Stimulated activated CD8-positive, alpha-beta memory T cell treated with anti-CD3 and anti-CD28 coated beads, Interleukin-12 subunit alpha, Interleukin-12 subunit beta, amount 100 ng/mL, for 4 hours (primary cell): ENCODE measurements at places on chromosomes 4 and X.
A peak's percentile ranks its signal among the peaks of the same experiment; 100 is the strongest.

GRCh38 chr4:151561551-151562256 is 152.7 kb downstream of the FHIP1A start:
- DNase-seq = no peak

- DNase-seq = peak; percentile 4
Measured at GRCh38 chr4:26372525-26373172, 51.8 kb downstream of the RBPJ start.

GRCh38 chrX:118218079-118218478 is 101.5 kb upstream of the KLHL13 start:
- DNase-seq = no peak

GRCh38 chr4:26330946-26331345 is 10.1 kb downstream of the RBPJ start:
- DNase-seq = no peak

DNA sequence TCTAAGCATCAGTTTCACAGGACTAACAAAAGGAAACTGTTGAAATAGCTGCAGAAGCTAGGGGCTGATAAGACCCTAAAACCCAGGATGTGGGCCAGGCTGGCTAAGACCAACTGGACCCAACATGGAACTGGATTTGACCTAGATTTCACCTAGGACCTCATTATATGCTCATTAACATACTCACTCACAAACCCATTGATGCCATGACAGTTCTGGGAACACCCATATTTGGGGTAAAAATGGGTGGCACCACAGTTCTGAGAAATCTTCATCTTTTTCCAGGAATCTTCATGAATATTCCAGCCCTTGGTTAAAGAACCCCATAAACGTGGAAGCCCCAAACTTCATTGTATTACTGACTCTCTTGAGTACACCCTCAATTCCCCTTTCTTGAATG is 41.1 kb downstream of the HSD17B13 start:
- DNase-seq = no peak

GRCh38 chr4:67054896-67055295 is 490.4 kb downstream of the CENPC start:
- no peak for DNase-seq

DNA sequence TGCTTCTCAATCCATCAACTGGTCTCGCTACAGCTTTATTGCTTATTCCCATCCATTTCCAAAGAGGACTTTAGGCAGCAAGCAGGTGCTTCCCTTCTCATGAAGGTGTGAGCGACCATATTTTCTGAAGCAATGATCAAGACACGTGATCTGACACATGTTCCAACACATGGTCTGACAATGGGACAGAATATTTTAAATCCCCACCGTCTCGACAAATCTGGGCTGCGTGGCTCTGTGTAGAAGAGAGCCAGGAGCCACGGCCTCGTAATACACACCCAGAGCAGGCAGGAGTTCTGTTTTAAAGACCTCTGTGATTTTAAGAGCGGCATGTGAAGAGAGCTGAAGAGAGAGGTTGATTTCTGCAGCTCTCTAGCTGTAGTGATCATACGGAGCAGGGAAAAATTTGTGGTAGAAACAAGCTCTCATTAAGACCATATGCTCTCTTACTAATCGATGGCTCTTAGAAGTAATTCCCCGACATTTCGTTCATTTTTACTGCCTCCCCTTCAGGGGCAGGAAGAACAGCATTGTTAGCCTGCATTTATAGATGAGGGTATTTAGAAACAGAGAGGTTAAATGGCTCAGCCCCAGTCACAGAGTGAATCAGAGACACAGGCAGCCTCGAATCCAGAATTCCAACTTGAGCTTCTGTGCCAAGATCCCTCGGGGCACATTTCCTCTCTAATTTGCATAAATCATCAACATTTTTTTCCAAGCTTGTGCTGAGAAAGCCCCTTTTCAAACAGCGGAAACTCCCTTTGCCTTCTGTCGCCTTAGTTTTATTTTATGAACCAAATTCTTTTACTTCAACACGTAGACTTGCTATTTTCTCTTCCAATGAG is 91.0 kb upstream of the BCOR start:
- no peak for DNase-seq

DNA sequence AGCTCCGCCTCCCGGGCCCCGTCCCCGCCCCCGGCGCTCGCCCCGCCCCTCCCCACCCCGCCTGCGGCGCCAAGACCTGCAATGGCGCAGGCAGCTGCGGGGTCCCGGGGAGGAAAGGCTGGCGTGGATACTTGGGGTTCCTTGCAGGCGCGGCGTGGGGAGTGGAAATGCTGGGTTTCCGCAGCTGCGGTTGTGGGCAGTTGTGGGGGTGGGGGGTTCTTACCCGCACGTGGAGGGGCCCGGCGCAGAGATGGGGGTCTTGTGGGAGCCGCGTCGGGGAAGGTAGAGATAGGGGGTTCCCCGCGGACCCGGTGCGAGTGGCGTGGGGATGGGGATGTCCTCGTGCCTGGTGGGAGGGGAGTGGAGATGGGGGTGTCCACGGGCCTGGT is 680 bp upstream of the ASMTL start:
- no peak for DNase-seq

DNA sequence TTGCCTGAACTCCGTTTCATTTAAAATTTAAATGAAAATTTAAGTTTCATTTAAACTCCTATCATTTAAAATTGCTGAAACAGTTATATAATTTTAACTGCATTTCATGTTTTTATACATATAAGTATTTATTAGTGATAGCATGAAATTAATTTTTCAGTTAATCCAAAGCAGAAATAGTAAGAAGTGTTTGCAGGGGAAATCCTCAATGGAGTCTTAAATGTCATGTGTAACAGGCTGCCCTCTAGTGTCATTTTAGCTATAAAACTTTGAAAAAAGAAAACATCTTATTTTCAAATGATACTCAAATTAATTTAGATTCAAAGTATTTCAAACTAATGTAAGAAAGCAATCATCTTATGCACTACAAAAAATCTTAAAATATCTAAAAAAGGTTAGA is 27.2 kb downstream of the TAPT1 start:
- no peak for DNase-seq

- DNase-seq = no peak
Measured at GRCh38 chr4:134365852-134366251, 164.3 kb upstream of the PABPC4L start.

DNA sequence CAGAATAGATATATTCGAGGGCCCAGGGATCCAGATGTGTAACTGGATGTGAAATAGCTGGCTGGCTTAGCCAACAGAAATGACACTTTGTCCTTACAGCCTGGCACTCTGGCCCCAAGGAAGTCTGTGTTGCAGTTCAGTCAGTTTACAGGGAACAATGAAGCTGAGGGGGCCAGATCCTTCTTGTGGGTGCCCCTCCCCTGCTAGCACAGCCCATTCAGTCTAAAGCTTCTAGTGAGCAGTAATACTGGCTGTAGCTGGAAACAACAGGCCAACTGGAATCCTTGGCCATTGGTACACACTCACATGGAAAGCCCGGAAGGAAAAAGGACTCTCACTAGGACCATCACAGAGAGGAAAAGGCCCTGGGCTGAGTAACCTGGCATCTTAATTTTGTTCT is 22.7 kb upstream of the CD40LG start:
- DNase-seq = no peak

DNA sequence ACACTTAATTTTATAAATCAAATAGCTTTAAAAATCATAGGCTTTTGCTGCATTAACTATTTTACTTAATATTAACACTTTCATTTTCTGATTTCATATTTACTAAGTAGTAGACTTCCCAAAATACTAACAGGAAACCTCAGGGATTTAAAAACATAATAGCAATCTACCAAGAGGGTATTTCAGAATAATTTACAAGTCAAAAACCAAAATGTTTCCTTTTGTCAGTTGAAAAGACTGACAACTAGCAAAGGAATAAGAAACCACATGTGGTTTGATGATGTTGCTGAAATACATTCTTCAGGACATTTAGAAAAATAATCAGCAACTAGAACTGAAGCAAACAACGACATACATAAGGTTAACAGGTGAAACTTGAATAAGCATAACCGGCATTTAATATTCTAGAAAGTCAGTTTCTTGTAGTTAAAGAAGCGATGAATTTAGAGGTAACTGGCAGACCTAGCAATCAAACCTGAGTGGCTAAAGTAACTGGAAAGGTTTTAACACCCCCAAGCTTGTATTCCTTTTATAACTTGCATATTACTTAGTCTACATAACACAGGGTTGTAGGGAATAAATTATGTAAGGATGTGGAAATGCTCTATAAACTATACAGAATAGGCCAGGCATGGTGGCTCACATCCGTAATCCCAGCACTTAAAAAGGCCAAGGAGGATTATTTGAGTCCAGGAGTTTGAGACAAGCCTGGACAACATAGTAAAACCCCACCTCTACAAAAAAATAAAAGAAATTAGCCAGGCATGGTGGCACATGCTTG is 40.0 kb downstream of the DHX15 start:
- no peak for DNase-seq

GRCh38 chr4:105556206-105556605 is 3.8 kb downstream of the ARHGEF38 start:
- no peak for DNase-seq

DNA sequence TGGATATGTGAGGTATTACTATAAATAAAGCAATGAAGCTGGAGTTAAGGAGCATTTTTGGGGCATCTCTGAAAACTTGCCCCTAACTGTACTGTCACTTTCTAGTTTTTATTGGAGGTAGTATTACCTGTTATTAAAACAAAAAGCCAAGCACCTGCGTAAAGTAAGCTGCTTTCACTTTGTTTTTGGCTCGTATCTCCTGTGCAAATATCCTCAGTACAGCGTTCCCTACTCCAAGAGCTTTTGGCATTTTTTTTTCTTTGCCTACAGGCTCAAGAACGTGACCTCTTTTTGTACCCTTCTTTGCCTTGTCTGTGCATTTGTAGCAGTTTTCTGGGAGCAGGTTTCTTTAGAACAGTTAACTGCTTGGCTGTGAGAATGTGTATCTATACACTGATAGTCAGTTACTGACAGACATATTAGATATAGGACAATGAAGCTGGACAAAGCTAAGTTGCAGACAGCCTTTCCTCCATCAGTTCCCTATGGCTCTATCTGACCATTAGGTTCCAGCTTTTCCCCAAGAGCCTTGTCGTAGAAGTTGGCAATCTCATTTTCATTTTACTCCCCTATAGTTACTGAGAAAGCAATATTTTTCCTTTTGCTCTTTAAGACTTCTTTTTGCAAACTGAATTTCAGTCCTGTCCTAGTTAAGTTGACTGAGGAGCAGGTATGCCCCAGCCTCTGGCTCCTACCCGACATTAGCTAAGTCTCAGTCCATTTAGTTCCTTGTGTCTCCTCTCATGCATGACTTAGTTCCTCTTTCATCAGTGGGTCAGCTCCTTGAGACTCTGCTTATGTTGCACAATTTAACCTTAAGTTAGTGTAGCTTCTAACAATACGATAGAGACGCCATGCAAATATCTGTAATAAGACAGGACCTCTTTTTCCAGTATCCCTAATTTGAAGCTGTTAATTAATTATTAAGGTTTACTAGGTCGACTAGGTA is 71.5 kb upstream of the HPRT1 start:
- DNase-seq = no peak

GRCh38 chr4:179709961-179710624 is 2267.9 kb upstream of the AGA start:
- no peak for DNase-seq

- DNase-seq = no peak
Measured at GRCh38 chrX:37364666-37365065, 15.5 kb downstream of the PRRG1 start.

DNA sequence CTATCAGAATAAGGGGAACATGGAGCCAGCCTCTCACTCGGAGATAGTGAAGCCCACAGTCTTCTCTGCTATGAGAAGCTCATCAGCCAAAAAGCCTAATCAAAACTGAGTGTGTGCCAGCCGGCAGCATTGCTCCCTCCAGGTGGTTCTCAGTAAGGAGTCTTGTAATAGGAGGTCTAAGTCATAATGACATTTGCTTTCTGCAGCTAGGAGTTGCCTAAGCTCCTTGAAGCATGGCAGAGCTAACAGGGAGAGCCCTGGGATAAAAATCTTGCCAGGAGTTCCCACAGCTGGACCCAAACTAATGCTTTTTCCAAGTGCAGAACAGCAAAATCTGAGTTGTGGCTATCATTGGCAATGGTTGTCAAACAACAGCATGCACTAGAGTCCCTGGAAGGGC is 245.2 kb downstream of the SPATA18 start:
- no peak for DNase-seq

DNA sequence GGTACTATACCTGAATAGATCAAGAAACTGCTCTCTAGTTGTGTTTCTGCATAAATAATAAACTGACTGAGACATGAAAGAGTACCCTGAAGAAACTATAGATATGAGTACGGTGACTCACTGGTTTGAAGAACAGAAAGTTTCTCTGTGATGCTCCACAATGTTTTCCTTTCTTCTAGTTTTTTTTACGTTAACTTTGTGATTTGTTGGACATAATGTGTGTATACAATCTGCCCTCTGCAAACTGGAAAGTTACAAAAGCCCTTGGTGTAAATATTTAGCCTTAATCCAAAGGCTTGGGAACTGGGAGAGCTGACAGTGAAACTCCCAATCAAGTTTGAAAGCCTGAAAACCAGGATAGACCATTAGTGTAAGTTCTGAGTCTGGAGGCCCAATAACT is 31.6 kb upstream of the PAPSS1 start:
- no peak for DNase-seq

- DNase-seq = no peak
Measured at GRCh38 chr4:139884438-139884837, 218.8 kb downstream of the MGST2 start.

- DNase-seq = no peak
Measured at GRCh38 chr4:152328582-152328981, 207.3 kb downstream of the FBXW7 start.

DNA sequence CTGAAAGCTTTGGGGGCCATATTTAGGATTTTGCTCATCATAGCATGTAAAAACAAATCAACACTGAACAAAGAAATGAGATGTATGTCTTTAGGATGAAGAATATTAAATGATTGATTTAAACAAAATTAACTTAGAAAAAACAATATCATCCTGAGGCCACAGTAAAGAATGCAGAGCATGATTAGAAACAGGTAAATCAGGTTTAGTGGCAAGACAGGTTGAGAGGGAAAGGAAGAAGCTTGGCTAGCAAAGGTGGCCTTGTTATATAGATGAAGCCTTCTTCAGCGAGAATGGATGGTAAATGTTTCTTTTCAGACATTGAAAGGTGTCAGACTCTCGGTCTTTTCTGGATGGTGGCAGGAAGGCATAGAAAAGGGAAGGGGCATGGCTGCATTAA is 11.9 kb upstream of the MAGEB16 start:
- DNase-seq = no peak

- no peak for DNase-seq
Measured at GRCh38 chr4:62914758-62915157, 1494.5 kb downstream of the TECRL start.

- DNase-seq = no peak
Measured at GRCh38 chr4:56674984-56675383, 6.1 kb downstream of the HOPX start.
